ENCODE measurements at places on chromosomes 2 and 18.

DNA sequence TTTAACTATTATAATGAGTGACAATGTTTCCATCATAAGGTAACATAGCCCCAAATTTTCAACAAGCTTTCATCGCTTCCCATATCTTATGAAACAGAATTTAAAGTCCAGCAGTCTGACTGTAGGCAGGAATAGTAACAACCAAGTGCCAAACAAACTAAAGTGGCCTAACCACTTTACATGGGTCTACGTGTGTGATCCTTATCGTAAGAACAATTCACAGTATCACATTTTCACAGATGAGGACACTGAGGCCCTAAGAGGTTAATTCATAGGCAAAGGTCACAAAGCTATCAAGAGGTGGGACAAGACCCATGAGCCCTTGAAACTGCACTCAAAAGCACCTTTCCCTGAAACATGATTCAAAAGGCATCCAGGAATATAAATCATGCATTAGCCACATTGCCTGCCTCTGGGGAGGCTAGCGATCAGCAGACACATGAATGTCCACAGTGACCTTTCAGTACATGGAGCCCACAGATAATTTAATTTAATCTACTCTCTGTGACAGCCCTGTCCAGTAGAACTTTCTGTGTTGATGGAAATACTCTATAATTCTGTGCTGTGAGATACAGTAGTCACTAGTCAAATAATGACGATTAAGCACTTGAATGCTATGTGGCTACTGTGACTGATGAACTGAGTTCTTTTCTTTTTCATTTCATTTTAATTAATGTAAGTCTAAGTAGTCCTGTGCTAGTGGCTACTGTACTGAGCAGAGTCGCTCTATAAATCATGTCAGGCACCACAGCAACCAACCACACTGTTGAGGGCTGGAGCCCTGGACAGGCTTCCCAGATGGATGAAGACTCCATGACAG lies 30.3 kb downstream of the KIDINS220 start:
- no peak for DNase-seq

DNA sequence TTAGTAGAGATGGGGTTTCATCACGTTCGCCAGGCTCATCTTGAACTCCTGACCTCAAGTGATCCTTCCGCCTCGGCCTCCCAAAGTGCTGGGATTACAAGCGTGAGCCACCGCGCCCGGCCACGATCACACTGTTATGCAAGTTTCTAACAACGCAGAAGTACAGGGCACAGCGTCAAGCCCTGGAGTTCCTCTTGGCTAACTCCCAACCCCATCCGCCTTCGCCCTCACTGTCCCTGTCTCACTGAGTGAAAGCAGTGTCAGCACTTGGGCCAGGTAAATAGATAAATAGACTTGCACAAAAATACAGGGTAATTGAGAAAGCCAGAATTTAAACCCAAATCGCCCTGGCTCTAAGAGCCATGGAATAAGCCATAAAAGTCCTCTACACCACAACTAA lies 111.7 kb downstream of the ACVR1 start:
- DNase-seq = no peak

GRCh38 chr2:108587621-108588020 lies 53.4 kb downstream of the LIMS1 start:
- no peak for DNase-seq

DNA sequence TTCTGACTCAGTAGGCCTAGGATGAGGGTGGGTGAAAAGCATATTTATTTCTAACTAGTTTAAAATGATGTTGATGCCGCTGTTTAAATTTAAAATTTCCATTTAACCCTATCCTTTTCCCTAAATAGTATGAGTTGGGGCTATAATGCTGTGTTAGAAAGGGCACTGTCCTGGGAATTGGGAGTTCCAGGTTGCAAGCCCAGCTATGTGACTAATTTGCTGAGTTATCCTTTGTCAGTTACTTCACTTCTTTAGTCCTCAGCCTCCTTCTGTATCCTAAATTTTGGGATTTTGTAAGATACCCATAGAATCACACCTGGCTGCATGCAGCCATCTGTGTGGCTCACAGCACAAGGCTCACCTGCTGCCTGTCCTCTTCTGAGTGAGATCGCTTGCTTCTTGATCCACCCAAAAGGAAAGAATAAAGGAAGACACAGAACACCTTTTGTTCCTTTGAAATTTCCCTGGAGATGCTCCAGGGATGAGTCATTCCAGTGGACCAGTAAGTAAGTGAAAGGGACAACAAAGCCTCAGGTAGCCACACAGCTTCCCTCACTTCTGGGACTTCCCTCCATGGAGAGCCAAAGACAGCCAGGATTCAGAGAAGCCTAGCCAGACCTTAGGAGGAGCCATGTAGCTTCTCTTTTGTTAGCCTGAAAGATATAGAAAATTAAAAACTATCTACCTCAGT lies 97.2 kb downstream of the DTNA start:
- DNase-seq = no peak

DNA sequence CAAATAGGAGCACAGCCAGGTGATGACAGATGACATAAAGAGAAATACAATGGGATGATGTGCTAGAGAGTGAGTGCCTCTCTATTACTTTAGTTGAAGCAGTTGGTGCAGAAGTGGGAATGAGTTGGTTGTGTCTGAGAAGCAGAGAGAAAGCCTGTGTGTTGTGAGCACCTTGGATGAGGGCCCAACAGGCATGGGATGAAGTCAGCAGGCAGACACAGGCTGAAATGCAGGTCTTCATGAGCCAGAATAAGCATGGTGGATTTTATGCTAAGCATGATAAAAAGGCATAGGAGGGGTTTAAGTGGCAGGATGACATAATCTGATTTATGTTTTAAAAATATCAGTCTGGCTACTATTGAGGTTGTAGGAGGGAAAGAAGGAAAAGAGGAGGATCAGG lies 71.5 kb downstream of the KLHL14 start:
- no peak for DNase-seq

DNA sequence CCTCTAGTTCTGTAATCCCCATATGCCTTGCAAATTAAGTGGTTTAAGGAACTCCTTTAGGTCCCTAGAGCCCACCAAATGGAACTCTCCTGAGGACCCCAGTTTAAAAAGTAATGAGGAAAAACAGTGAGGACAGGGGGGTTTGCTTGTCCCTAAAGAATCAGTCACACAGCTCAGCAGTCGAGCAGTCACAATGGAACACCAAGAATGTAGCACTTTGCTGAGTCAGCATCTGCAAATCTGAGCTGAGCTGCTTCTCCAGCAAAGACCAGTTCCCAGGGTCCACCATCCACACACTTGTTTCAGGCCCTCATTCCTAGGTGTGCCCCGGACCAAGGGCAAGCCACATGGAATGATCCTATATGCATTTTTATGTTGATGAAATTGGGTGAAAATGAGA lies 46.2 kb upstream of the NEDD4L start:
- no peak for DNase-seq

GRCh38 chr18:49139766-49140165 lies 189.0 kb upstream of the SMAD7 start:
- no peak for DNase-seq

Measured in DMS 273 treated with DMSO at 0.1 percent for 48 hours (cell line).